ENCODE measurements at places on chromosomes 1 and 21.

GRCh38 chr1:219659005-219659600 is 46.2 kb upstream of the ZC3H11B start:
- DNase-seq, result no peak

DNA sequence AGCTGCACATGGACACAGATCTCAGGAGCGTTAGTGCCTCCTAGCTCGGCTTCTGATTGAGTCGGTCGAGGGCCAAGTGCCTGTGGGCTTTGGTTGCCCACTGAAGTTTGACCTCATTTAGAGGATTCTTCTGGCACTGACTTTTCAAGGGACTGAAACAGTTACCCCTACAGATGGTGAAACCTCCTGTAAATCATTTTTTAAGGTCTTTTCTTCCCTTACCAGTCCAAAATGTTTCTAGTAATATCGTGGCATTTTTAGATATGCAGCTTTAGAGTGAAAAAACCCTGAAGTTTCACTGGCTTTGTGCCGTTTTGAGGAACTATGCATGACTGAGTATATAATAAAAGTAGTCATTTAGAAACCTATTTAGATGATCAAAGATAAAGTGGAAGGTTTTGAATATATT is 34.7 kb upstream of the L1TD1 start:
- DNase-seq, result no peak

GRCh38 chr1:27571439-27572018 is 32.4 kb downstream of the AHDC1 start:
- no peak for DNase-seq

GRCh38 chr1:10888291-10888690 is 91.8 kb upstream of the CASZ1 start:
- no peak for DNase-seq

DNA sequence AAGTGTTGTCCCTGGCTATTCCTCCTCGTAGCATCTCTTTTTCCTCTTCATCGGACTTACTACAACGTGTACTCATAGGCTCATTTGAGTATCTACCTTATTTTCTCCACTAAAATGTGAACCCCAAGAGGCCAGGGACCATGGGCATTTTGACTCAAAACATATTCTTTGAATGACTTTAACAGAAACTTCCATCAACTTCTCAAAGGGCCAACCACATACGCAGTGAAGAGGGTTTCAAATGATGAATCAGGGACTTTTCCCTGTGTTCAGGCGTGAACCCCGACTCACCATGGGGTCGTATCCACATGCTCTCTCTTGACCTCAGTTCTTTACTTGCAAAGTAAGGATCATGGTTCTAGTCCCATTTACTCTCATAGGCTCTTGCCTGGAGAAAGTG is 20.2 kb upstream of the GPR137B start:
- no peak for DNase-seq

Measured in erythroblast (primary cell).